Ecto neural progenitor cell (in vitro differentiated cells): ENCODE measurements at places on chromosomes 2 and 18.

GRCh38 chr2:3403587-3404334 lies 24.3 kb downstream of the TRAPPC12 start:
- no peak for DNase-seq

- no peak for DNase-seq
Measured at GRCh38 chr2:203804764-203805485, 62.6 kb upstream of the CTLA4 start.

DNA sequence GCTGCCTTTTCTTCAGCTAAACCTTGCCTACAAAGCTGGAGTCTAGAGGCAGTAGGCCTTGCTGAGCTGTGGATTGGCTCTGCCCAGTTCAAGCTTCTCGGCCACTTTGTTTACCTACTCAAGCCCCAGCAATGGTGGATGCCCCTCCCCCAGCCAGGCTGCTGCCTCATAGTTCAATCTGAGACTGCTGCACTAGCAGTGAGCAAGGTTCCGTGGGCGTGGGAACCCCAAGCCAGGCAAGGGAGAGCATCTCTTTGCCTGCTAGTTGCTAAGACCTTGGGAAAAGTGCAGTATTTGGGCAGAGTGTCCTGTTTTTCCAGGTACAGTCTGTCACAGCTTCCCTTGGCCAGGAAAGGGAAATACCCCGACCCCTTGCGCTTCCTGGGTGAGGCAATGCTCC lies 68.9 kb downstream of the VAPA start:
- no peak for DNase-seq

DNA sequence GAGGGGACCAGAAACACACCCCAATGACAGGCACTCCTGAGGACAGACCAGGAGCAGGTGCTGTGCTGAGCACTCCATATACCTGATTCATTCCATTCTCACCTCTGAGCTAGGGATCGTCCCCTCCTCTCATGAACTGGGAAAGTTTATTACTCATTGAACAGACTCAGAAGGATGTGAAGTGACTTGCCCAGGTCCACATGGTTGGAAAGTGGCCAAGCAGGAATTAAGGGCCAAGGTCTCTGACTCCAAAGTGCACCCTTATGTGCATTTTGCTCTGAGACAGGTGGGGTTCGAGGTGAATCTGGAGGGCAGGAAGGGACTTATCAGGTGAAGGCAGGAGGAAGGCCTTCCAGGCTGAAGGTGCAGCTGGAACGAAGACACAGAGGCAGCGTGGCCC lies 25.1 kb upstream of the PLB1 start:
- no peak for DNase-seq

- no peak for DNase-seq
Measured at GRCh38 chr18:63789327-63789726, 14.1 kb downstream of the SERPINB7 start.

- DNase-seq, result no peak
Measured at GRCh38 chr2:145325485-145325884, 805.6 kb upstream of the ZEB2 start.
